Lung microvascular endothelial cell (primary cell): ENCODE measurements at places on chromosomes 4 and X. TPM values are rescaled to one million over a fixed set of nuclear protein-coding genes. Genes with fewer than 3 reads are reported as not detected.

AWAT2 gene
- 0.20 and 0.44 TPM in 2 replicates for total RNA-seq

DNA sequence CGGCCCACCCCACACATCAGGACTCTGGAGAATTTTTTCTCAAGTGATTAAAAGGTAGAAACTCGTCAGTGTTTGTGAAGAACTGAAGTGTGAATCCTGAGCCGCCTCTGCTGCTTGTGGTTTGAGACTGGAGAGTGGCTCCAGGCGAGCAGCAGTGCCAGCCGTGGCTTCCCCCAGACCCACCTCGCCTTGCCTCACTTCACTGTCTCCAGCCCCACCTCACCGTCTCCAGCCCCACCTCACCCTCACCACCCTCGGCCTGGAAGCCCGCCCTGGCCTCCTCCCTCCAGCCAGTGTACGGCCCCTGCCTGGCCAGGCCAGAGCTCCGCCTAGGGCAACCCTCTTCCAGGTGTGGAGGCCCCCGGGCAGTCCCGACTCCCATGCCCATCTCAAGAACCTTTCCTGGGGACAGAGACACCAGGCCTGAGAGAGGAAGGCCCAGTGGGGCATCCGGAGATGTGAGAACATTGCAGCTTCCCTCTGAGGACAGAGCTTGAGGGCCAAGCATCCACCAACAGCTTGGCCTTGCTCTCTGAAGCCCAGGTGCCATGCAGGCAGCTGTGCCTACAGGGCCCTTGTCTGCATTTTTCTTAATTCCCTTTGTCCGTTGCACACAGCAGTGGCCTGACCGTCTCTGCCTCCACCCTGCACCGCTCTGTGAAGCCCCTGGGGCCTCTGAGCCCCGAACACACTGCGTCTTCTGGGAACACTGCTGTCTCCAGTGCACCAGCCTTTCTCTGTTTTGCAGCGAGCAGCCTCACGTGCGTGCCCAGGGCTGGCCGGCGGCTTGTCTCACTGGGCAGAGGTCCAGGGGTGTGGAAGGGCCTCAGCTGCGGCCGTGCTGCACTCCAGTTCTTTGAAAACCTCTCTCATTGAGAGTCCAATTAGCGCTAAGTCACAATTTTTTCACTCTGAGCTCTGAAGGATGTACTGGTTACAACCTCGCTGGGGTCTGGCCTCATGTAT lies 13.8 kb downstream of the SH3BP2 start:
- peak; percentile 76 for DNase-seq

DNA sequence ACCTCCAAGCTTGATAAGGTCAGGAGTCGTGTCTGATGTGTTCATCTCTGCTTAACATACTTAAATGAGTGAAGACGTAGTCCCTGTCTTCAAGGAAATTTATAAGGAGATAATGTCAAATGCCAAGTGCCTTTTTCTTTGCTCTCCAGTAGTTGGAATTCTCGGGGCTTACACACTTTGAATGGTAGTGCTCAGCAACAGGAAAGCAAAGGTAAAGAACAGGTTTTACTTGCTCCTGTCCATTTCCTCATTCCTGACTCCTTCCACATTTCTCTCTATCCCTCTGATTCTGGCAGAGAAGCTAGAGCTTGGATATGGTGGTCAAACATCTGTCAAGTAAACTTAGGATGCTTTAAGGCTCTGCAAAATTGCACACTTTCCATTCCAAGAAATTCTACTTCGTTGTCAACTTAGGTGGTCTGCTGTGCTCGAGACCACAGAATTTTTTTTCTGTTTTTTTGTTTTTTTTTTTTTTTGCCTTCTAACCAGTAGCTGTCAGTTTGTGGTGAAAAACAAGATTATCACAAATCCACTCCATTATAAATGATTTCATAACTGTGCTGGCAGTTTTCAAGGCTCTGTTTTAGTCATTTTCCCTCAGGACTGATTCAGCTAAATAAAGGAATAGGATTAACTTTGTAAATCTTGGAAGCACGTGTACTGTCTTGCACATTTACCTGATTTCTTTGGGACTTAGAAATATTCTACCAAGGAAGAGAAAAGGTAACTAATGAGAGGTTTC lies 180.8 kb upstream of the ANXA3 start:
- DNase-seq = no peak

DNA sequence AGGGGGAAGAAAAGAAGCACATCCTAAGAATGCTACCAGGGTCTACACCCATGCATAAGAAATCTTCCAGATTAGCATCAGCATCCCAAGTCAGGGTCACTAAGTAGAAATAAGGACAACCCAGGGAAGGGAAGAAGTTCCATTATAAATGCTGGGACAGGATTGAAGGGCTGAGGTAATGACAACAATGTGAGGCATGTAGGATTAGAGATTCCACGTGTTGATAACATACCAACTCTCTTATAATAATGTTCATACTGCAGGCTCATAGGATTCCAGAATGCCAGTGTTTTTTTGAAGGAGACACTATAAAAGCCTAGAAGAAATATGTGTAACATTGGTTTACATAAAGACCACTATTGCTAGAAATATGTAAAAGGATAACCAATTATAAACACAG lies 201.2 kb downstream of the MID1IP1 start:
- DNase-seq = no peak

RP2 gene
- total RNA-seq = 21.1 and 22.0 TPM in 2 replicates

SERTM2 gene
- total RNA-seq = not detected in 2 replicates

GRCh38 chr4:13399257-13399656 lies 84.9 kb downstream of the RAB28 start:
- no peak for DNase-seq

GRCh38 chrX:108312957-108313356 lies 125.3 kb downstream of the COL4A6 start:
- DNase-seq = no peak

DOCK11 gene
- total RNA-seq = 0.20 and 0.22 TPM in 2 replicates

TIGD4 gene
- not detected in 2 replicates for total RNA-seq

- DNase-seq = peak; percentile 86
Observed at GRCh38 chr4:27010334-27010940, 149.8 kb downstream of the STIM2 start.

DNA sequence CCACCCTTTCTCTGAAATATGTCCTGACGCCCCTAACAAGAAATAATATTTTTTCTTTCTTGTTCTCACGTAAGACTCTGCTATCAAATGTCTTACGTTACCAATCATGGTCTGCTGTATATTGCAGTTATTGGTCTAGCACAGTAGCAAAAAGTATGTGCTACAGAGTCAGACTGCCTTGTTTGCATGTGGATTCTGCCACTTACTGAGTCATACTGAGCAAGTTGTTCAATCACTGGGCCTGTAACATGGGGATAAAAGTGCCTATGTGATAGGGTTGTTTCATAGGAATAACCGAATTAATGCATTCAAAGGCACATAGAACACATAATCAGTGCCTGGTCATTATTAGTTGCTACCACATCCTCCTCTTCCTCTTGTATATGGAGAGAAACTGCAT lies 14.1 kb downstream of the RPGR start:
- DNase-seq = no peak

DNA sequence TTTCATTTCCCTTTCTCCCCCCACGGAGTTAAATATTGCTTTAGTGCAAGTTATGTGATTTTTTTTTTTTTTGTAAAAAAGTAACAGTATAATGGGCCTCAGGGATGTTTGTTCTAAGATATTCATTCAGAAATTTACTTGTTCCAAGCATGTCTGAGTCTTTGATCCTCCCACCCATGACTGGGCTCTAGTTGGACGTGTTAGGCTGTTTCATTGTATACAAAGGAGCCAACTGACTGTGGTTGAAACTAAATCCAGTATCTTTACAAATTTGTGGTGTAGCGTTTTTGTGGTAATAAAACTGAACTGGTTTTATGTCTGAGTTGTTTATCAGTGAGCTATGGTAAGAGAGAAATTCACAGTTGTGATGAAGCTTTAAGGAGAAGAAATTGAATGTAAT lies 74.1 kb downstream of the DOCK11 start:
- no peak for DNase-seq
